ENCODE measurements at places on chromosomes 7 and 10. TPM values are rescaled to one million over a fixed set of nuclear protein-coding genes. Genes with fewer than 3 reads are reported as not detected.
A peak's percentile ranks its signal among the peaks of the same experiment; 100 is the strongest.

DNA sequence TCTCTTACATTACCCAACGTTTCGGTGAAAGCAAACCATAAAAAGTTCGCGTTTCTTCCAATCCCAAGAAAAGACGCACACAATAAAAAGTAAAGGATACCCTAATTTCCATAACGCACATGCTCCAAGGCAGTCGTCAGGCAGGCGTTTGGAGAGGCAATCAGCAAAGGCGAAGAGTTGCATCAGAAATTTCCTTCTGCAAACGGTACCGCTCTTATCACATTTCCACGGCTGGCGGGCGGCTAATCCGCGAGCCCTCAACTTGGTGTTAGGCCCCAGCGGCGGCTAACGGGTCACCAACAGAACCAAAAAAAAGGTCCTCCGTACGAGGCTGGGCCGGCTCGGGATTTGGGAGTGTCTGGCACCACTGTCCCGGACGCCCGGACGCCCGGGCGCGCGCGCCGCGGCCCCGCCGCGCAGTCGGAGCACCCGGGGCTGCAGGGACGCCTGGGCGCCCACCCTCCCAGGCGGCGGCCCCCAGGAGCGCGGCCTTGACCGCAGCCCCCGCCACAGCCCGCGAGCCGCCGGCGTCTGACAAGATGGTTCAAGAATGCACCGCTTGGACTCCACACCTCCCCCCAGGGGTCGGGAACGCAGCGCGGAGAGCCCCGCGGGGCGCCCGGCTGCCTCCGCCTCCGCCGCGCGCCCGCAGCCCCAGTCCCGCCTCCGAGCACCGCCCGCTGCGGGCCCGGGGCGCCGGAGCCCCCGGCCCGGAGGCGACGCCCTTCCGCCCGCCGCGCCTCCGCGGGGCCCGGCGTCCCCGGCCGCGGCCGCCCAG is 9.8 kb upstream of the GRB10 start:
- DNase-seq = no peak

DNA sequence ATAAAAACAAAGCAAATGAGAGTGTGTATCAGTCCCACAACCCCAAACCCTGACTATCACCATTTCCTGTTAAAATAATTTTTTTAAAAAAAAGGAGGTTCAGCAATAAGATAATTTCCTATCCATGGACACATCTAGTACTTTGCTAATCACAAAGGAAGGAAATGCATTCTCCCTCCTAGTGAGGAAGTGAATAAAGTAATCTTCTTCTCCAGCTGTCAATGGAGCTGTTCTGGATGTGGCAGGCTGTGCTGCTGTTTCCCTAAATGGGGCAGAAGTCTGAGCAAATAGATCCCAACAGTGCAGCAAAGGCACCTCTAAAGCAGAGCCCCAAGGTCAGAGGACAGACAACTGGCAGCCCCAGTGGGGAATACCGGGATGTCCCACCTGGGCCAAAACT is 540.0 kb downstream of the KCNMA1 start:
- no peak for DNase-seq

- DNase-seq = peak; percentile 93
These were observed 16.3 kb downstream of the CUBN start for GRCh38 chr10:17113346-17113745.

DNA sequence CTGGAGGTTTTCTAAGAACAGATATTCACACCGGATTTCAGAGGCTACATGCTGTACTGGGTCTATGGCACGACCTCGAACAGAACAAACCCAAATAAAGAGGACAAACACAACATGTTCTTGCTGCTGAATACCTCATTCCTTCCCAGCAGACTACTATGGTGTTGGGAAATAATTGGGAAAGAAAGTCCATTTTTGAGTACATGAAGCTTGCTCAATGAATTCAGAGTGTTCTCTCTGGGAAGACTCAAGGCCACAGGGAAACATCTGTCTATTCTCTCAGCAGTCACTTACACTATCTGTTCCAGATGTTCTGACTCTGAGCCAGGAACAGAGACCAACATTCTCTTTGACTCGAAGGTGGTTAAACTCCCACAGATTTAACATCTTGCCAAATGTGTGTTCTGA is 30.9 kb downstream of the LAMB1 start:
- no peak for DNase-seq

DNA sequence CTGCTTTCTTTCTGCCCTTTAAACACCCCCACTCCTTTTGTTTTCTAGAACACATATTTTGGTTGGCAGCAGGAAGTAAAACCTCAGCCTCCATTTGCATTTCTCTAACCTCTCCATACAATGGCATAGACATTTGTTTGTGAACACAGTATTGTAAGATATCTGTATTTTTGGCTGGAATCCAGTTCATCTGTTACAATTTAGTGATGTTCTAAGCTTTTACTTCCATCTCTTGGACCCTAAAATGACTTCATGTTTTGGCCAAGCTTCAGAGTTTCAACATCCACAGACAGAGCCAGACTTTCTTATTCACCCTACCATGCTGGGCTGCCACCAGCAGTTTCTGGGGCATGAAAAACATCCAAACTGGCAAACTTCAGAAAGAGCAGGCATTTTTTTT is 21.1 kb upstream of the AUTS2 start:
- no peak for DNase-seq

DNA sequence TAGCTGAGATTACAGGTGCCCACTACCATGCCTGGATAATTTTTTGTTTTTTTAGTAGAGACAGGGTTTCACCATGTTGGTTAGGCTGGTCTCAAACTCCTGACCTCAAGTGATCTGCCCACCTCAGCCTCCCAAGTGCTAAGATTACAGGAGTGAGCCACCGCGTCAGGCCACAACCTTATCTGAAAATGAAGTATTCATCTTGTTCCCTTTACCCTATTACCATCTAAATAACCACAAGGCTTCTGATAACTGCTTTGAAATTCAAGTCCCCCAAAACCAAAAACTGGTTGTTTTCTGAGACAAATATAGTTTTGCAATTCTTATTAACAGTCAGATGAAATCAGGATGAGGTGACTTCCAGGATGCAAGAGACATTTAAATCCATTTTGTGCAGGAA is 2.4 kb downstream of the TCTN3 start:
- DNase-seq = no peak

DNA sequence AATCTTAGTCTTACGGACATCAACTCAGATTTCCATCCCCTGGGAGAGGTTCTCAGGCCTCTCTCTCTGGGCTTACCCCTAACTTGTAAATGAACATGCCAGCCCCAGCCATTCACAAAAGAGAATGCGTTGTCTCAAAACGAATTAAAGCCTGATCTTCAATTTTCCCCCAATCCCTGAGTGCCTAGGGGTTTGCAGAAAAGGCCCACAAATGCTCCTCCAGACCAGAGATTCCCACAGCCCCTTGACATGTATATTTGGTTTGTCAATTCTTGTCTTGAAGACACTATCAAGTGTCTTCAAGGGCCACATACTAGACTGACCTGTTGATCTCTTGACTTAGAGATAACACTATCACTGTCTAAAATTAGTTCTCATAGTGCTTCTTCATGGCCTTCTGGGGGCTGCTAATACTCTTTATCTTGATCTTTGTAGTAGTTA is 11.9 kb upstream of the HOXA13 start:
- no peak for DNase-seq

GRCh38 chr7:78828317-78828716 is 625.1 kb downstream of the MAGI2 start:
- no peak for DNase-seq

DNA sequence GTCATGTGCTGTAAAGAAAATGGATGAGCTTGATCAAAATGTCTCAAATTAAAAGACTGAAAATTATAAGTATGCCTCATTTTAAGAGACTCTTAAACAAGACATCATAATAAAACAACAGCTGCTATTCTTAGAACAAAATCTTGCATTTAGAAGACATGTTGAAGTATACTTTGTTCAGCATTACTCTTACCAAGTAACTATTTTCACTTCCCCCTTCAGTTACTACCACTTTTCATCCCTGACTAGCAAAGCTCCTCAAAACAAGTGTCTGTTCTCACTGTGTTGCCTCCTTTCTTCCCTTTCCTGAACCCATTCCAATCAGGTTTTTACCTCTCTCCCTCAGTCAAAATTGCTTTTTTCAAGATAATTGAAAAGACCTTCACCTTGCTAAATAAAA is 31.6 kb downstream of the ELAPOR2 start:
- DNase-seq = no peak

- DNase-seq = no peak
These were observed 9.4 kb upstream of the GET4 start for GRCh38 chr7:867001-867405.

GRCh38 chr10:86348321-86349210 is 18.0 kb downstream of the GRID1 start:
- no peak for DNase-seq

Gene ECHDC3
- total RNA-seq = not detected

Gene STAMBPL1
- 22.8 TPM for total RNA-seq
